Fibroblast of skin of left quadriceps (primary cell): ENCODE measurements at places on chromosomes 11 and 22.

DNA sequence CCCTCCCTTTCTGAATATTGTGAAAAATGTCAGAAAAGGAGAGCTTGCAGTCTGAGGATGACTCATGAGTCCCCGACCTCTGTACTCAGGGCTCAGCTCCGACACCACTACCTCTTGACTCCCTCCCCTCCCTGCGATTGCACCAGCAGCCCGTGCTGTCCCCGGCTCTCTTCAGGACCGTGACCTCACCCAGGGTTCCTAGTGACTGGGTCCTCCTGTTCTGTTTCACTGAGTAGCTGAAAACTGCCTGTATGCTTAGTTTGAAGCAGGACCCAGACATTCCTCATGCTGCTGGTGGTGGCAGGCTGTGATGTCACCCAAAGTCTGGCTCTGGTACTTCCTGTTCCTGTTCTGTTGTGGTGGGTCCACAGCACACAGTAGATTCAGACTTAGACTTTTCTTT lies 11.7 kb downstream of the PHRF1 start:
- no peak for DNase-seq

- no peak for DNase-seq
These were observed 4.3 kb upstream of the LRP5 start for GRCh38 chr11:68308068-68308467.

GRCh38 chr11:80970037-80970436 lies 1529.2 kb upstream of the TENM4 start:
- DNase-seq: peak; percentile 57

DNA sequence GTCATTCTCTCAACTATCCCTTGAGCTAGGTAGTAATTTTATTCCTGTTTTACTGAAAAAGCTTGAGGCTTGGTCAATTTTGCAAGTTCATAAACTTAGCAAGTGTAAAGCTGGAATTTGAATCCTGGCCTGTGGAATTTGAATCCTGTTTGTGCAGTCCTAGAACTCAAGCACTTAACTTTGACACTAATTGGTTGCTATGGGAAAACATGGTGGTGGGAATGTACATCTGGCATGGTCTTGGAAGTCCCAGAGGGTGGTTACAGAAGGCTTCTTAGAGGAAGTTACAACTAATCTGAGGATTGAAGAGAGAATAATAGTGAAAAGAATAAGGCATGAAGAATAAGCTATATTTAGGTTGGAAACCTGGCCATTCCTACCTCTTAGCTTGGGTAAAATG lies 66.5 kb upstream of the LIN7C start:
- DNase-seq: no peak

DNA sequence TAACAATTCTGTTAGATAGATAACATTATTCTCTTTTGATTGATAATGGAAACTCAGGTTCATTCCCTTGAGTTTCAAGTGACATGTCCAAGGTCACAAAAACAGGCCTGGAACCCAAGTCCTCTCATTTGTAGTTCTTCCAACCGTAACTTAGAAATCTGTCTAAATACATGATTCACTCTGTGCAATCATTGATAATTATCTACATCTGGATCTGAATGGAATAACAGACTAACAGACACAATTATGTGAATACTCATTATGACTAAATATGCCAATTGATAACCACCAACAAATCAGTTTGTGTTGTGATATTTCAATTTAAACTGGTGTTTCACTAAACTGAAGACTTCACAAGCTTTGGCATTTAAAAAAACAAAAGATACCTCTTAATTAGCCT lies 71.0 kb downstream of the RBFOX2 start:
- no peak for DNase-seq

DNA sequence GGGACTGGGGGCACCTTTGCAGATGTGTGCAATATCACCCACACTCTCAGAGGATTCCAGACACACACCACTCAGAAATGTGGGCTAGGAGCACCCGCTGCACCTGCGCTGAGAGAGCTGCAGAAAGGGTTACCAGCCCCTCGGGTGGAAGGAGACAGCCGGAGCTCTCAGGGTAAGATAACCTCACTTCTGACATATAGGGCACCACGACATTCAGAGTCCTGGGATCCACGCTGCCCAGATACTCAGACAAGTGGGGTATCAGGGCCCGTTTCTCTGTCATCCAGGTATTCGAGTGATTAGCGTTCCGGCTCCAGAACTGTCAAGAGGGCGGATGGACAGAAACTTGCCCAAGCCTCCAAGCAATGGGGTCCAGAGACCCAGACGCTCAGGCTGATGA lies 6.2 kb upstream of the SYT8 start:
- no peak for DNase-seq

GRCh38 chr11:2589538-2589934 lies 110.3 kb downstream of the KCNQ1OT1 start:
- DNase-seq: no peak
